Bronchus fibroblast of lung (primary cell): ENCODE measurements at places on chromosomes 7 and 10. TPM values are rescaled to one million over a fixed set of nuclear protein-coding genes. Genes with fewer than 3 reads are reported as not detected.

The ASZ1 gene
- total RNA-seq: not detected in 2 replicates

The CFAP46 gene
- total RNA-seq: 1.6 and 3.9 TPM in 2 replicates

The AKR1D1 gene
- total RNA-seq: not detected in 2 replicates

The SH2B2 gene
- 2.5 TPM in 2 replicates for total RNA-seq

The OR13A1 gene
- not detected in 2 replicates for total RNA-seq

The LRRC18 gene
- total RNA-seq: 0.15 TPM in 1 of 2 replicates, not detected in the other

The MAGI2 gene
- total RNA-seq: 1.3 and 1.5 TPM in 2 replicates

The C7orf57 gene
- 0.17 TPM in 1 of 2 replicates, not detected in the other for total RNA-seq

The PHYHIPL gene
- not detected in 2 replicates for total RNA-seq

The LIPK gene
- not detected in 2 replicates for total RNA-seq

The GHRHR gene
- not detected in 2 replicates for total RNA-seq

The OR6V1 gene
- not detected in 2 replicates for total RNA-seq

The CALHM2 gene
- total RNA-seq: 14.3 and 19.0 TPM in 2 replicates

The TRIM74 gene
- under 0.01 TPM in 1 of 2 replicates, not detected in the other for total RNA-seq
